ENCODE measurements at places on chromosomes 2 and 18.

- peak; percentile 78 for DNase-seq
Observed at GRCh38 chr2:31337860-31338259, 76.7 kb downstream of the XDH start.

GRCh38 chr2:99139003-99139402, 2.5 kb upstream of the C2orf15 start:
- DNase-seq = no peak

DNA sequence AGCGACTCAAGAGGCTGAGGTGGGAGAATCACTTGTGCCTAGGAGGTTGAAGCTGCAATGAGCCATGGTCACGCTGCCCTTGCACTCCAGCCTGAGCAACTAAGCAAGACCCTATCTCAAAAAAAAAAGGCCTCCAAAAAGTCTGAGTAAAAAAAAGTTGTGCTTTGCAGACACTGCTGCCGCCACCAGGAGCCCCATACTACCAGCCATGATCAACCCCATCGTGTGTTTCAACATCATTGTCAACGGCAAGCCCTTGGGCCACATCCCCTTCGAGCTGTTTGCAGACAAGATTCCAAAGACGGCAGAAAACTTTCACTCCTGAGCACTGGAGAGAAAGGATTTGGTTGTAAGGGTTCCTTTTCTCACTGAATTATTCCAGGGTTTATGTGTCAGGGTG, 137.1 kb downstream of the INO80D start:
- no peak for DNase-seq

DNA sequence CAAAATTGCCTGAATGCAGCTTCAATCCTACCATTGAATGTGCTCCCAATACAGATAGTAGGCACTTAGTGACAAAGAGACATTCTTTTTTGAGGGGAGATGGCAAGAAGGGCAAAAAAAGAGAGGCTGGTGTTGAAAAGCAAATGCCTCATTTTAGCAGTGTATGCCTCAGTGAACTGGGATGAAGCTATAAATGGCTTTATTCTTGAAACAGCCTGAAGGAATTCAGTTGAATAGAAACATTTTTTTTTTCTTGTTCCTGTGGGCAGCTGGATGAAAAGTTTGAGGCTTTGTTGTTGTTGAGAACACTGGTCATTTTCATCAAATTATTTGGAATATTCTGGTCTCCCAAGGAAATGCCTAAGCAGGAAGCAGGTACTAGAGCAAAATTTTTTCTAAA, 228.9 kb downstream of the RNF144A start:
- no peak for DNase-seq

DNA sequence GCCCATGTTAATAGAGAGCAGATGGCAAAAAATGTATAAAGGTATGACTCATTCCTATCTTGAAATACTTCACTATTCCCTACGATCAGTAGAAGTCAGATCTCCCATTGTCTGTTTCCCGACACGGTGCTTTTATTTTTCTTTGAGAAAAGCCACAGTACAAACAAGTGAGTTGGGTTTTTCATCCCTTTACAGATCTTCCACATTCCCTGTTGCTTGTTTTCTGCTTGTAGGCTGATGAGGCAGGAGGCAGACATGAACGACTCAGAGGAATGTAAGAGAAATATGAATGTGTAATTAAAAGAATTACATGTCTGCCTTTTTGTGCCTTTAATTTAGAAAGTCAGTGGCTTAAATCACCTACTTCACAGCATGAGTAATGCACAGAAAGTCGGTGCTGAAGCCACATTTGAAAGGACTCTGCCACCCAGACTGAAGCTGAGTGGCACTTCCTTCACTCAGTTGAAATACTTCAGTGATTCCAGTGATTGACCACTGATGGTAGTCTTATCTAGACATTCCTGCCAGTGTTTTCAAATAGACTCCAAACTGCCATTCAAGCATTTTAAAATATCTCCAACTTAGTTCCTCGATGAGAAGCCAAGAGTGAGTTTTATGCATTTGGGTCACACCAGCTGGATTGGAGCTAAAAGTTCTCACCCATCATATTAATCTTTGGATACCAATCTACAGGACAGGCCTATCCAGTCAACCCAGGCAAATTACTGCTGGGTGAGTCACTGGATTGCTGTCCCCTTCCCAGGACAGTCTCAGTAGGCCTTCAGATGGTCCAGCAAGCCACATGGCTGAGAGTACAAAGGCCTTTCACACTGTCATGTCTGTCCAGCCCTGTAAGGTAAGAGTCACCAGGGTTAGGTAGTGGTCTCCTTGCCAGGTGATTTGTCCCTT, 79.0 kb downstream of the COLEC12 start:
- DNase-seq = peak; percentile 55

DNA sequence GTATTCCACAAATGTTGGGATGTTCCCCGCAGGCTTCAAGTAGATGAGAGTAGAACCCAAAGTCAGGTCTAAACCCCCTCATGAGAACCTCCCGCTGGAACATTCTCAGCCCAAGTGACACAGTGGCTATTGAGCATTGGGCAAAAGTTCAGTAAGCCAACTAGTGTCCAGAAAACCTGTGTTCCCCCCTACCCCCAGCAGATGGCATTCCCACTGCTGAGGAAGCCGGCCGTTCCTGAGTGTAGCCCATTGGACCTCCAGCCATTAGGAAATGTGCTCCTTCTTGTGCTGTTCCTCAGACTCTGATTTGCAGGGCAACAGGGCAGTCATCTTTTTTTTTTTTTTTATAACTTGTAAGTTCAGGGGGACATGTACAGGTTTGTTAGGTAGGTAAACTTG, 152.1 kb downstream of the NCK2 start:
- no peak for DNase-seq

- DNase-seq = no peak
Observed at GRCh38 chr2:132581991-132582738, 87.8 kb downstream of the LYPD1 start.

- DNase-seq = no peak
Observed at GRCh38 chr2:7895289-7895688, 786.6 kb upstream of the ID2 start.

DNA sequence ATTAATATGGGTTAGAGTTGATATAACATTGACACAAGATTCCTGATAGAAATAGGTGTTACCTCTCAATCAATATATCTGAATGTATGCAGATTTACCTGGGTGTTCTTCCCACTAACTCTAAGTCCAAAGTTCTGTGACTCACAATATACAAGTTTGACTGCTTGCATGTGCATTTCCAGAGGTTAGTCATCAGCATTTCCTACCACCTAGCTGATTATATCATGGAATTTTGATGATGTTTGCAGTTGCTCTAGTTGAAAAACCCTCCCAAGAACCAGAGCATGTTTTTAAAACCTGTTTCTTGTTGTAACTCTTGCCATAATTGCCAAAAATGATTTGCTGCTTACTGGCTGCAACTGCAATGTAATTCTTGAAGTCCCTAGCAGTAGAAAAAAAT, 15.0 kb upstream of the DSG1 start:
- no peak for DNase-seq

Measured in AG08395 (cell line).